ENCODE measurements at places on chromosomes 16 and 17. TPM values are rescaled to one million over a fixed set of nuclear protein-coding genes. Genes with fewer than 3 reads are reported as not detected.

TBC1D3C gene
- 13.5 TPM for total RNA-seq

TPSB2 gene
- not detected for total RNA-seq

UTS2R gene
- not detected for total RNA-seq

TUFM gene
- 143 TPM for total RNA-seq

ATF7IP2 gene
- total RNA-seq = 63.7 TPM

MPG gene
- total RNA-seq = 66.4 TPM

ANKRD40CL gene
- not detected for total RNA-seq

PRSS33 gene
- total RNA-seq = not detected

PERCC1 gene
- 0.34 TPM for total RNA-seq
